WTC11 (cell line): ENCODE measurements at places on chromosomes 4 and X. TPM values are rescaled to one million over a fixed set of nuclear protein-coding genes. Genes with fewer than 3 reads are reported as not detected.

DNA sequence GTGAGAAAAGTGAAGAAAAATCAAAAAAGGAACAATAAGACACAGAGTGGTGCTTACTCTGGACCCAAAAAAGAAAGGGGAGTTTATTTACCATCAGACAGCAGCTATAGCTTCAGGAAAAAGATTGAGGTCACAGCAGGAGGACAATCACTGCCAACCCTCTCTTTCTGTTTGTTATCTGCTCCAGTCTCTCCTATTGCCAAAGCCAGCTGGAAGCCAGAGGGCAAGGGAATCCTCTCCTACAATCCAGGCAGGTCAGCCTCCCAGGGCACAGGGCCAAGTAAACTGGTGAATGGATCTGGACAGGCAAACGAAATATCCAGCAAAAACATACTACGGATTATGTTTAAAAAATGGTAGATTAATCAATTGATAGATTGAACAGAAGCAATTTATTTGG, 306.9 kb upstream of the SLIT2 start:
- H3K27me3 ChIP-seq: no peaks in the 10 kb centered on the region
- H3K27ac ChIP-seq: no peak overlapping the region
- no peaks in the 10 kb centered on the region; the same call in 1 of the 2 replicates for H3K36me3 ChIP-seq

Gene SEC24D
- total RNA-seq: 44.2 to 63.1 TPM (median 50.6 TPM) in 3 replicates

Gene WDR45
- total RNA-seq: 20.0 to 23.9 TPM (median 21.4 TPM) in 3 replicates

GRCh38 chr4:6905516-6906445, 3.8 kb upstream of the TBC1D14 start:
- peaks cover 11% of the 10 kb centered on the region for H3K27me3 ChIP-seq
- DNase-seq: no peak
- peaks cover 24% of the 10 kb centered on the region for H3K4me1 ChIP-seq
- no peak overlapping the region for H3K27ac ChIP-seq
- H3K4me3 ChIP-seq: no peak overlapping the region
